ENCODE measurements at places on chromosomes 7 and 10.

DNA sequence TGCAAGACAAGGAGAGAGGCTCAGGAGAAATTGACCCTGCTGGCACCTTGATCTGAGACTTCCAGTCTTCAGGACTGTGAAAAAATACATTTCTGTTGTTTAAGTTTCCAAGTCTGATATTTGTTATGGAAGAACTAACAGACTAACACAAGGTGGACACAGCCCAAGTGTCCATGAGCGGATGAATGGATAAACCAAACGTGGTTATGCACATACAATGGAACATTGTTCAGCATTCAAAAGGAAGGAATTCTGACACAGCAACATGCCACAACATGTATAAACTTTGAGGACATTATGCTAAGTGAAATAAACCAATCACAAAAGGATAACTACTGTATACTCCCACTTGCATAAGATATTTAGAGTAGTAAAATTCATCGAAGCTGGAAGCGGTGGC lies 76.5 kb downstream of the FAM13C start:
- no peak for DNase-seq

GRCh38 chr7:128164955-128165670 lies 76.0 kb upstream of the LEP start:
- no peak for DNase-seq

DNA sequence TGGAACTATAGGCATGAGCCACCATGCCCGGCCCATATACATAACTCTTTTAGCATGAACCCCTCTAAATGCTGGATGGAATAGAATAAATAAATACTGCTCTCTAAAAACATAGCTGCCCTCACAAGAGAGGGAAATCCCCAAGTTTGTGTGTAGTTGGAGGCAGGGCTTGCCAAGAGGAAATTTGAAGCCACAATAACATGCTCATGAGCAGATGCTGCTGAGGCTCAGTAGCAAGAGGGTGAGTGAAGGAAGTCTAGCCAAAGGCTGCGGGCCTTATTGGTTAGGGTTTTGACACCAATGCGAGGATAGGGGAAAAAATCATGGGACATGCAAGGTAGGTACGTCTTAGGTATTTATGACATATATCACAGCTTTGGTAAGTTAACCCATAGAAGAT lies 17.3 kb downstream of the TPK1 start:
- peak; percentile 34 for DNase-seq

DNA sequence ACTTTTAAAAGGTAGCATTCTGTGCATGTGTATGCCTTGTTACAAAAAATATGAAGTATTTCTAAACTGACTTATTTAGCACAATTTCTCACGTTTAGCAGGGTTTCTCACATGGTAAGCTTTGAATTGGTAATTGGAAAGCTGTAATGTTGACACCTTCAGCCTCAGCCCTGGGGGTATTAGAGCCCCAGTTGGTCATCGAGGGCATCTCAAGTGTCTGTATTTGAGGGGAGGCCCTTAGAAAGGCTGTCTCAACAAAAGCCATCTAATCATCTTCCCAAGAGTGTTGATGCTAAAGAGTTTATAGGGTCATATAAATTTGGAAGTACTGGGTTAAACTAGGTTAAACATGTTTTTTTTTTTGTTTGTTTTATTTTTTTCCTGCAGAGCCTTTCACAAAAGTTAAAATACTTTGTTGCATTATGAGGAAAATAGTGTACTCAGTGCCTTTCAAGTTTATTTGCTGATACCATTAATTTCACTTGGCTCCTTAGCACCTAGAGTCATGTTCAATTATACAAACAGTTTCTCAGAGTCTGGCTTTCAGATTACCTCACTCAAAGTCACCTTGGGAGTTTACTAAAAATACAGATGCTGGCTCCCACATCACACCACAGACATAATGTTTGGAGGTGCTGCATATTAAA lies 134.0 kb downstream of the CD36 start:
- DNase-seq = no peak

GRCh38 chr10:7337431-7338171 lies 73.2 kb downstream of the SFMBT2 start:
- no peak for DNase-seq

DNA sequence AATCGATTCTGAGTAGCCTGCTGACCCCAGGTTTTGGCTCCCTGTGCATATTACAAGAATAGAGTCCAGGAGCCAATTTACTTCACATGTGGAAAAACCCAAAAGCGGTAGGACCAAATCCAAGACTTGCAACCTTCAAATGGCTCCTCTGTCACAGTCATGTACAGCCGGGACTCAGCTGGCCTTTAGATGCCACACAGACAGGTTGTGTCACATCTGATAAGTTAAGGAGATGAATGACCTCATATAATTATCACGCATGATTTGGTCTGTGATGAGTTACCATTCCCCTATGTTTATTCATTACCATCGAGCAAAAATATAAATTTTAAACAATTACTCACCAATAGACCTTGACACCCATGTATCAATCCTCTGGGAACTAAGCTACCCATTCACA lies 14.2 kb downstream of the CACNA2D1 start:
- no peak for DNase-seq

Measured in stromal cell of bone marrow (primary cell).